ENCODE measurements at places on chromosomes 4 and X. TPM values are rescaled to one million over a fixed set of nuclear protein-coding genes. Genes with fewer than 3 reads are reported as not detected.
A peak's percentile ranks its signal among the peaks of the same experiment; 100 is the strongest.

- H3K36me3 ChIP-seq, result peaks cover 47% of the 10 kb centered on the region
- no peak overlapping the region for H3K4me3 ChIP-seq
- no peak overlapping the region for H3K27ac ChIP-seq
- peaks cover 37% of the 10 kb centered on the region for H3K4me1 ChIP-seq
- no peak for DNase-seq
Measured at GRCh38 chr4:112279025-112279881, 6.5 kb downstream of the TIFA start.

DNA sequence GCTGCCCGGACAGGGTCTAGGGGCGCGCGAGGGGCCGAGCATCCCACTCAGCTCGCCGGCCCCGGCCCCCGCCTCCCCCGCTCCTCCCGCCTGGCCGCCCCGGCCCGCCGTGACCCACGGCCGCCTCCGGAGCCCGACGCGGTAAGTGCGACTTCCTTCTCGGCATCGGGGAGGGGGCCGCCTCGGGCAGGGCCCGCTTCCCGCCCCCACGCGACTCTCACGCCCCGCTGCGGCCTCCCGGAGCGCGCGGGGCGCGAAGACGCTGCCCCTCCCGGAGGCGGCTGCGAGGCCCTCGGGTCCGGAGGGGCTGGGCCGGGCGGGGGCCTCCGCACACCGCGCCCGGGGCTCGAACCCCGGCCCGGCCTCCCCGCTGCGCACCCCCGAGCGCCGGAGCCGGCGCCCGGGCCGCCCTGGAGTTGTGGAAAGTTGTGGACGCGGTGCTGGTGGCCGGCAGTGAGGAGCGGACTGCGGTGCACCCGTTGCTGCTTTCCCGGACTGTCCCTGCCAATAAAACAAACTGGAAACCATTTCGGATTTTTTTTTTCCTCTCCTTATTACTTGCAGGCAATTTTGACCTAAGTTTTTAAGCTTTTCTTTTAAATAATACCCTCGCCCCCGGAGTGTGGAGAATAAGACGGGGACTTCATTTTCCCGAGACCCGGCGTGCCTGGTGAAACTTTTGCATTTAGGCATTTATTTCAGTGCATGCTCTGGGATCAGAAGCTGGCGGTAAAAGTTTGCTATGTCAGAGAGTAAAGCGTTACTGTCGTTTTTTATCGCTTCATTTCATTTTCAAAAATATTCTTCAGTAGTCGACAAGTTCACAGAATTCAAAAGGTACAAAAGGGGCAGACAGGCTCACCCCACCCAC, 13.0 kb upstream of the TMEM156 start:
- peak overlapping the region; percentile 85 for H3K27ac ChIP-seq
- peaks cover 51% of the 10 kb centered on the region for H3K4me1 ChIP-seq
- peak overlapping the region; percentile 85 for H3K4me3 ChIP-seq
- H3K36me3 ChIP-seq, result peaks cover 17% of the 10 kb centered on the region
- no peak for DNase-seq
- no peaks in the 10 kb centered on the region for H3K27me3 ChIP-seq

DNA sequence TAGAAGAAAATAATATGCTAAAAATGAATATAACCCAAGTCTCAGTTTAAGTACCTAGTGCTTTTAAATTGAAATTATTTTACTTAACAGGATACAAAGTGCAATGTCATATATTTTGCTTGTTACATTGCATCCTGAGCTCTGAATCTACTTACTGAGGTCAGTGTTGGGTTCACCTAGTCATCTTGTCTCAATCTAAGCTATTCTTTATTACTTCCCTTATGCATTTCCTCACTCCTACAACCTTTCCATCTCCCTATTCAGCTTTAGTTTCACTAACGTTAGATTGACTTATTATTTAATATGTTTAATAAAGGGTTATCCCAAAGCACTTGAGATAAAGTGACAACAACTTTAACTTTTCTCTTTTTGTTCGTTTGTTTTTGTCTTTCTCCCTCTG, 483.7 kb downstream of the FSTL5 start:
- no peak overlapping the region for H3K27ac ChIP-seq
- H3K27me3 ChIP-seq, result no peaks in the 10 kb centered on the region
- no peak for DNase-seq
- no peaks in the 10 kb centered on the region for H3K36me3 ChIP-seq
- no peak overlapping the region for H3K4me3 ChIP-seq

DNA sequence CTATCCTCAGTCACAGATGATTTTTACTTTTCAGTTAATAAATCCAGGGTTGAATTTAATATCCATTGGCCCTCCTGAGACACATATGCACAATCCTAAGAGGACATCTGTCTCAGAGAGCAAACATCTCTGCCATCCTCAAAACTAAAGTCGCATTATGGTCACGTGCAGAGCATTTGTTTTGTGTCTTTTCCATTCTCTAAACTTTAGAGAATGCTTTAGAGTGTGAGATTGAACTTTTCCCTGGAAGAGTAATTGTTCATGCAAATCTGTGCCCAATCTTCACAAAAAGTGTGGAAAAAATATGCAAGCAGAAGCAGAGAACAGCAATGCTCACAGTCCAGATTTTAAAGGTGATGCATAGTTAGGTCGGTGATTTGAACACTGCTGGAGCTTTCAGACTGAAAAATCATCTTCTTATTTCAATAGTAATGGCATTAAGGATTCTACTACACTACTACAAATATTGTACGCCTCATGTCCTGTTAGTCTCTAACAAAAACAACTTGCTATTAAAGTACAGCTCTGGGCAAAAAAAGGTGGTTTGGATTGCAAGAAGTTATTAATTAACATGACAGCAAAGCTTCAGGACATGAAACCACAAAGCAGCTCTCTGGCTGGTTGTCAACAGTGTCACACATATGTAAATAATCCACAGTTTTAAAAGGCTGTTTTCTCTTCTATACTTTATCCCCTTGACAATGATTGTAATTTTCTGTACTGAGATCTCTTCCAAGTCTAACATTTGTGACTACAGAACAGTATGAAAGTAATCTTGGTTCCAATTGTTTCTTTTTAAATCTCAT, 19.9 kb downstream of the DCHS2 start:
- H3K4me3 ChIP-seq, result no peak overlapping the region
- H3K4me1 ChIP-seq, result no peaks in the 10 kb centered on the region
- H3K27ac ChIP-seq, result no peak overlapping the region
- no peaks in the 10 kb centered on the region for H3K36me3 ChIP-seq
- peaks cover 24% of the 10 kb centered on the region for H3K27me3 ChIP-seq
- no peak for DNase-seq

DNA sequence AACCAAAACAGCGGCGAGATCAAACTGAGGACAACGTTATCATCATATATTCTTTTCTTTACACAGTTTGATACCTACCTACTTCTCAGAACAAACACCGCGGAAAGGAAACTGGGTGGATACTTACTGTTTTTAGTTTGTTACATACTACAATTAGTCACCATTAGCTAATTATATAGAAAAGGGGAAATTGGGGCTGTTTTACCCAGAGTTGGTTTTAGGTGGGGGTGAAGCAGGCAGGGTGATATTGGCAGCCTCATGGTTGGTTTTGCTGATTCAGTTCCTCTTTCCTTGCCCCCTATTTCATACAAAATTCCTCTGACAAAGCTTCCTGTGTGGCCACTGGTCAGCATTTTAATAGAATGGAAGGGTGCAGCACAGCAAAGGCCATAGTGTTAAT, 77.8 kb downstream of the SORBS2 start:
- H3K4me3 ChIP-seq, result no peak overlapping the region
- no peak for DNase-seq
- no peaks in the 10 kb centered on the region for H3K4me1 ChIP-seq

- DNase-seq, result no peak
- H3K27me3 ChIP-seq, result no peaks in the 10 kb centered on the region
- H3K36me3 ChIP-seq, result no peaks in the 10 kb centered on the region
- H3K27ac ChIP-seq, result no peak overlapping the region
Measured at GRCh38 chr4:91936311-91936710, 367.5 kb upstream of the GRID2 start.

DNA sequence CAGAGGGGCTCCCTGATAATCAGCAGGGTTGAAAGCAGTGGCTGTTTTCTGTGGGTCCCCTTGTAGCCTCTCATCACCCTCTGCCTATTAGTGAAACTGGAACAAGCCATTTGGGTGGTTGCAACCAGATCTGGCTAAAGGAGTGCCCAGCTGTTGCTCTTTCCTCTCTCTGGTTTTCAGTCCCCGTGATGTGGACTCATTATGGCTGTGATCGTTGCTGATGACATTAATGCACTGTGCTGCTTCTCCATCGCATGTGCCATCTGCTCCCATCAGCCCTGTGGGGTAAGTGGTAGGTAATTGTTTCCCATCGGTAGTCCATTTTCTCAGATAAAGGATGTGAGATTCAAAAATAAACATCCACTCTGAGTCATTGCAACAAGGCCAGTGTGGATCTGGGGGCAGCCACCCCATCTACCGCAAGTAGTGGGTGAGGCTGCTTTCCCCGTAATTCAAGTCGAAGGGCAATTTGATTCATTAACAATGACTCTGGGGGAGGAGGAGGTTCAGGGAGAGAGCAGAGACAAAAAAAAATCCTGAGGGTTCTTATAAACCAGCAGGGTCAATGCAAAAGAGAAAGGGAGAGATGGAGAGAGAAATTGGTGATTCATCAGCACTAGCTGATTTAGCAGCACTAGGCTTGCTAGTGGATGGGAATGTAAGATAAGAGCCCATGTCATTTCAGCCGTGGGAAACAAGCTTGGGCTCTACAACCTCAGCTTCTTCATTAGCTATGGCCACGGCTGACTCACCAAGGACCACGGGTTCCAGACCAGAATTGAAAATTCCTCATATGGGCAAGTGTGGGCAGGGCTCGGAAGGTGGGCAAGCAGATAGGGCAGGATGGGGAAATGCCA, 357.8 kb downstream of the MID1IP1 start:
- no peak for DNase-seq
- no peaks in the 10 kb centered on the region for H3K36me3 ChIP-seq
- peak overlapping the region; percentile 57 for H3K27ac ChIP-seq
- peaks cover 49% of the 10 kb centered on the region for H3K4me1 ChIP-seq
- no peak overlapping the region for H3K4me3 ChIP-seq

DNA sequence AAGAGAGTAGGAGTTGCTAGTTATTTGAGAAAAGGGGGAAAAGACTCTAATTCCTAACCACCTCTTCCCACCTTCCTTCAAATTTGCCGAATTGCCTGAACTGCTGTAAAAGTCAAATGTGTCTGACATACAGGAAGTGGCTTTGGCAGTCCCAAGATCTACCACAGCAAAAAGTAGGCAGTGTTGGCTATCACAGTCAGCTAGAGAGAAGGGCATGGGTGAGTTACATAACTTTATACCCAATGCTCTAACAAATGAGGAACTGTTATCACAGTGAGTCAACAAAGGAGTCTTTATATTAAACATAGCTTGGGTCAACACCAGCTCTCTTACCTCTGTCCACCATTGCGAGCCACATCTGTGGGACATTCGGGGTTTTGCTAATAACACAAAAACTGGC, 2.4 kb upstream of the MBNL3 start:
- H3K4me3 ChIP-seq, result peak overlapping the region; percentile 49
- H3K36me3 ChIP-seq, result no peaks in the 10 kb centered on the region
- no peak overlapping the region for H3K27ac ChIP-seq

Gene DDIT4L
- 3.3 TPM for total RNA-seq

Gene ARHGEF38
- total RNA-seq, result not detected

Gene ADGRL3
- not detected for total RNA-seq

Gene AFM
- not detected for total RNA-seq
